ENCODE measurements at places on chromosomes 16 and 17. TPM values are rescaled to one million over a fixed set of nuclear protein-coding genes. Genes with fewer than 3 reads are reported as not detected.

DNA sequence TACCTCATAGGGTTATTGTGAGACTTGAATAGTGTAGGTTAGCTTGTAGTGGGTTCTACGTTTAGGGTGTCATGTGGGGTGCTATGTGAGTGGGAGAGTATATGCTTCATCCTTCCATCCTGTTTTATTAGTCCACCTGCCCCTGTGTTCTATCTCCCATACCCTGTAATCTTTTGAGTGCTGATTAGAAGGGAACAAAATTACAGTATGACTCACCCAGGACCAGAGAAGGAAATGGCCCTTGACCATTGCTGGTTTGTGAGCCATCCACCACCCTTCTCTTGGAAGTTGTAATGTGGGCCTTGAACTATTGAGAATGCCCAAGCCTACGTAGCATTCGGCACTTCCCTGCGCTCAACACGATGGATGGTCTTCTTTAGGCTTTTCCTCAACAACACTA lies 17.1 kb downstream of the SAP30BP start:
- no peak for DNase-seq

DNA sequence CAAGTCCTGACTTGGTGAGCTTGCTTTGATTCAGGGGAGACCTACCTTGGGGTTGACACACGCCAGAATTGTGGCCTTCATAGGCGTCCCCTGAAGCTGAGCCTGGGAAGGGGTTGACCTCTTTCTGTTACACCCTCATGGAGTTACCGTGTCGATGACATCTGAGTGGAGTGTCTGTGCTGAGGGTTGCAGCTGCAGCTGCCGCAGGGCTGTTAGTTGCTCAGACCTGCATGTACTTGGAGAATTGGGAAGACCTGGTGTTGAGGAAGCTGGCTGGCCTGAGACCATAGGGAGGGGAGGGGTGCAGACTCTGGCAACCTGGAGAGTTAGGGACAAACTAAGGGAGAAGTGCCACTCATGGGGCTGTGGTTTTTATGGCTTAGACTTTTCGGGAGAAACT lies 9.6 kb downstream of the GSE1 start:
- DNase-seq = no peak

- peak; percentile 55 for DNase-seq
Measured at GRCh38 chr17:54967621-54968261, 713 bp downstream of the COX11 start.

DNA sequence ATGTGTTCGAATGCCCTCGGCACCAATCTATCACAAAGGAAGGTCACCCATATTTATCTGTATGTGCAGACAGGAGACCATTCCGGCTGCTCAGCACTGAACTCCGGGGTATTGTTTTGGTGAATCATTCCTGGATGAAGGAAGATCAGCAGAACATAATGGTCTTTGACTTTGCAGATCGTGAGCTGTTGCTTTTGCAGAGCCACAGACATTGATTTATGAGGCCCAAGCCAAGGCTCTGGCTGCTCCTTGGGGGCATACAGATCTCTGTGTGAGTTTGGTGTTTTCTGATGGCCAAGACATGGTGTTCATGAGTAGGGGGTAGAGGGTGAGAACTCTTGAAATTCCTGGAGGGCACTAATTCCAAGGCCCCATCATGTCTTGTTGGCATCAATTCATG lies 458.8 kb upstream of the HSBP1 start:
- no peak for DNase-seq

DNA sequence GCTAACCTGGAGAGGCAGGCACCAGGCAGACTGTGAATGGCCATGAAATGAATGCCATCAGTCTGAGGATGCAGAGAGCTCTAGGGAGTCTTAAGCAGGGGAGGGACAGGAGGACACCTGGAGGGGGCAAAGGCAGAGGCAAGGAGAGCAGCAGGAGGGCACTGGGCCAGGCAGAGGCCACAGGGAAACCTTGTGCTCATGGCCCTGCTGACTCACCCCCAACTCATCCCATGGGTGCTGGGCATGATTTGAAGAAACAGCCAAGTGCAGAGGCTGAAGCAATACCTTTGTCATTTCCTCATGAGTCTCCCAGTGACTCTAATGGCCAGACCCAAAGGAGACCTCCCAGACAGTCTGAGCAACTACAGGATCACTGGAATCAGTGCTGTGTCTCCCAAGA lies 141.4 kb downstream of the TMEM132E start:
- no peak for DNase-seq

DNA sequence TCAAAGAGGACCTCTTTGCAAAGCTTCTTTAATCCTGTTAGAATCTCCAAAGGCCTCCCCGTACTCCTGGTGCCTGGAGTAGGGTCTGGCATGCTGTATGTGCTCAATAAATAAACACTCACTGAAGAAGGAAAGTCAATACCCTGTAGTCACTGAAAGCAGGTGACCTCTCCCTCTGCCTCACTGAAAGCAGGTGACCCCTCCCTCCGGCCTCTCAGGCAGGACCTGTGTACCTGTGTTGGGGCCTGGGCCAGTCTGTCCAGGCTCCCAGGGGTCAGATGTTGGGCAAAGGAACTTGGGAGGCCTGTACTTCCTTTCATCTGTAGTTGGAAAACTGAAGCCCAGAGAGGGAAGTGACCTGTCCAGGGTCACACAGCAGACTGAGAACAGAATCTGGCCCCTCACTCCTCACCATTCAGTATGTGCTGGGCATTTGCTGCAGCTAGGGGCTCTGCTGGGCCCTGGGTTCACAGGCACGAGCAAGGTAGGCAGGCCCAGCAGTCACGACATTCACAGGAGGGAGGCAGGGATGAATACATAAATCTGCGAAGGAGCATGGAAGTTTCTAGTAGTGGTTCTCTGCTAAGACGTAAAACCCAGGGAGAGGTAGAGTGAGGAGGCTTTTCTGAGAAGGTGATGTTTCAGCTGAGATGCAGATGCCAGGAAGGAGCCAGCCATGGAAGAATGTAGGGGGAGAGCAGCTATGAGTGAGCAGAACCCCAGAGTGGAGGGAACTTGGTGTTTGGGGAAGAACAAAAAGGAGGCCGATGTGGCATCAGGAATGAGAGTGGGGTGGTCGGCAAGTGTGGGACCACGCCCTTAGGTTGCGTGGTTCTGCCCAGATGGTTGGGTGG lies 64.0 kb downstream of the NKD1 start:
- DNase-seq = no peak

GRCh38 chr16:4691666-4692412 lies 1.5 kb upstream of the NUDT16L1 start:
- peak; percentile 6 for DNase-seq

DNA sequence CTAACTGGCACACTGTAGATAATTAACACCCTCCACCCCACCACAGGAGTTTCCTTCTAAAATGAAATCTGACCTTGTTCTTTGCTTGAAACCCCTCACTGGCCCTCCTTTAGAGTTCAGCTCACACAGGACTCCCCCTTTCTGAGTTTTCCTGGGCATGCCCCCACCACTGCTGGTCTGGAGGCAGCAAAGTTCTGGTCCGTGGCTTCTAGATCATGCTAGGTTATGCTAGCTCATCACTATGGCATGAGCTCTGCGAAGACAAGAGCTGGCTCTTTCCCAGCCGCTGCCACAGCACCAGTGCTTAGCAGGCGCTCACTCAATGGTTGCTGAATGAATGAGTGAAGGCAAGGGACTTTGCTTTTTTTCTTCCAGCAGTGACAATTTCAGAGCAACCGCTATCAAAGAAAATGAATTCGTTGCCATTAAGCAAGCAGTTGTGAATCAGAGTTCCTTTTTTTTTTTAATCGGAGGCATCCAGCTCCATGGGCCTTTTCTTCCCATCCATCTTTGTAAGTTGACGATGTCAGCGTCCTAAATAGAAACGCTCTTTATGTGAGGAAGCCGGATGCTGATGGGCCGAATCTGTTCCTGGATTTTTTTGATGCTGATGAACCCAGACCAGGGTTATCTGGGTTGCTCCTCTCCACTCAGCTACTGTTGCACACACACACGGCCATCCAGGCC lies 80.8 kb upstream of the NOL11 start:
- peak; percentile 42 for DNase-seq

- peak; percentile 79 for DNase-seq
Measured at GRCh38 chr17:39699818-39700147, at the start of gene ERBB2. ERBB2 (plus strand) TSS chr17:39700064; CDS start chr17:39700239, 175 bp downstream.

DNA sequence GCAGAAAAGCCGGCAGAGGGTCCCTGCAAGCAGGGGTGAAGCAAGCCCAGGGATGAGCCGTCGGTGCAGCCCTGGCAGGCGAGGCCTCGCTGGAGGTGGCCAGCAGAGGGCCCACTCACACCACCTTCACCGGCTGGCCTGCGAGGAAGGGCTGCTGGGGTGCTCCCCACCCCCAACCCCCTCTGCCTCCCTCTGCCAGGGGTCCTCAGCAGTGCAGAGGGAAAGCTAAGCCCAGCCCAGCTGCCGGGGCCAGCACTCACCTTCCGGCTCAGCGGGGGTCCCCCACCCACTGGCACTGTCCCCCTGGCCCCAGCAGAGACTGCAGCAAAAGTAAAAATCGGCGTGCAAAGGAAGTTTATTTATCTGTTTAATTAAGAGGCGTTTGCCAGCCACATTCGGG lies 113.4 kb downstream of the ENGASE start:
- DNase-seq = no peak

DNA sequence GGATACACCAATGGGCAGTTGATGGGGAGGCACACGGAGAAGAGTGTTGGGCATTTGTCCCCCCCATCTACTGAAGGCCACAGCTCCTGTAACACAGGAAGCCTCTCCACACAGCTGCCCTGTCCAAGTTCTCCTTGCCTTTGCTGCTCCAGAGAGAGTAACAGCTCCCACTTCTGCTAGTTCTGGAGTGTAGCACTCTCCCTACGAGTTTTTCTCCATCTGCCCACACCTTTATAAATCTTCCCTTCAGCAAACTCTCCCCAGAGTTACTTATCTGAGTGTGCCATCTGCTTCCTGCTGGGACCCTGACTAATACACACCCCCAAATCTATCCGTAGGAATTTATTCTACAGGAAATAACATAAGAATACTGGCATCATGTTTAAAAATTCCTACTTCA lies 42.6 kb upstream of the ERN1 start:
- DNase-seq = no peak

- peak; percentile 43 for DNase-seq
Measured at GRCh38 chr17:50708050-50709000, 611 bp upstream of the ANKRD40 start.

DNA sequence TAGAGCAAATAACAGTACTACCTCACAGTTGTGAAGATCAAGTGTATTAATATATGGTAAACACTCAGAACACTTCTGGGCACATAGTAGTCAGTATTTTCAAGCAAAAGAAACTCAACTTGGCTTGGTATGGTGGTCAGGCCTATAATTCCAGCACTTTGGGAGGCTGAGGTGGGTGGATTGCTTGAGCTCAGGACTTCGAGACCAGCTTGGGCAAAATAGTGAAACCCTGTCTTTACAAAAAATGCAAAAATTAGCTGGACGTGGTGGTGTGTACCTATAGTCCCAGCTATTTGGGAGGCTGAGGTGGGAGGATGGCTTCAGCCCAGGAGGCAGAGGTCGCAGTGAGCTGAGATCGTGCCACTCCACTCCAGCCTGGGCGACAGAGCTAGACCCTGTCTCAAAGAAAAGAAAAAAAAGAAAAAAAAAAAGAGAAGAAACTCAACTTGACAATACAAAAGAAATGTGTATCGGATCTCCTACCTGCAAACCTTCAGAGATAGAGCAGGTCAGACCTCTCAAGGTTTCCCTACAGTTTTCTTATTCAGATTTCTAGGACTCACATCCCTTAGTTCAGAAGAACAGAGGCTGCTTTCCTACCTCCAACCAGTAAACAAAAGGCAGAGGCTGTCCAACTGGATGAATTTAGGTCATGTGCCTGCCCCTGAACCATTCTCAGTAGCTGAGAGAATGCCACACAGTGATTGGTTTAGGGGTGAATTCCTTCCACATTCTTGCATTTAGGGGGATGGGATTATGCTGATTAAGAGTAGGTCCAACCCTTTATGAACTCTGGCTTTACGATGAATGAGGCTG lies 1.7 kb upstream of the KPNA2 start:
- DNase-seq = peak; percentile 66

GRCh38 chr16:12507366-12507765 lies 296.3 kb downstream of the CPPED1 start:
- peak; percentile 10 for DNase-seq

- DNase-seq = peak; percentile 33
Measured at GRCh38 chr17:48625495-48626244, 488 bp downstream of the HOXB9 start.

DNA sequence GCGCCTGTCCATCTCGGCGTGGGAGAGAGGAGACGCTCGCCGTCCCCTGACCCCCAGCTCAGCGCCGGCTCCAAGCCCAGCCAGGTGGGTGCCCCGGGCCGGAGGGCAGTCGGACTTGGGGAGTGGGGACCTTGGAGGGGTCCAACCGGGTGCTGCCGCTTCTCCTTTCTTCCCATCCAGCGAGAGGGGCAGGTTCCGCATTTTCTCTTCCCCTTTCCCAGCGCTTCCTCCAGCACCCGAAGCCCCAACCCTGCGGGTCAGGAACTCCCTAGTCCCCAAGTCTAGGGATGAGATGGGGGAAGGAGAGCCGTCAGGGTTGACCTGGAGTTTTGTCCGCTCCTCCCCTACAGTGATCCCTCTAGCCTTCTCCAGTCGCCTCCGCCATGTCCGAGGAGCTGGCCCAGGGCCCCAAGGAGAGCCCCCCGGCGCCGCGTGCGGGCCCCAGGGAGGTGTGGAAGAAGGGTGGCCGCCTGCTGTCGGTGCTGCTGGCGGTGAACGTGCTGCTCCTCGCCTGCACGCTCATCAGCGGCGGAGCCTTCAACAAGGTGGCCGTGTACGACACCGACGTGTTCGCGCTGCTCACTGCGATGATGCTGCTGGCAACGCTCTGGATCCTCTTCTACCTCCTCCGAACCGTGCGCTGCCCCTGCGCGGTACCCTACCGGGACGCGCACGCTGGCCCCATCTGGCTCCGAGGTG lies at the start of gene OTOP2:
Gene OTOP2, plus strand, starts transcription at position 24 of the 699 bp plus-strand sequence. Its CDS starts 360 bp downstream, at position 384.
- DNase-seq = no peak

DNA sequence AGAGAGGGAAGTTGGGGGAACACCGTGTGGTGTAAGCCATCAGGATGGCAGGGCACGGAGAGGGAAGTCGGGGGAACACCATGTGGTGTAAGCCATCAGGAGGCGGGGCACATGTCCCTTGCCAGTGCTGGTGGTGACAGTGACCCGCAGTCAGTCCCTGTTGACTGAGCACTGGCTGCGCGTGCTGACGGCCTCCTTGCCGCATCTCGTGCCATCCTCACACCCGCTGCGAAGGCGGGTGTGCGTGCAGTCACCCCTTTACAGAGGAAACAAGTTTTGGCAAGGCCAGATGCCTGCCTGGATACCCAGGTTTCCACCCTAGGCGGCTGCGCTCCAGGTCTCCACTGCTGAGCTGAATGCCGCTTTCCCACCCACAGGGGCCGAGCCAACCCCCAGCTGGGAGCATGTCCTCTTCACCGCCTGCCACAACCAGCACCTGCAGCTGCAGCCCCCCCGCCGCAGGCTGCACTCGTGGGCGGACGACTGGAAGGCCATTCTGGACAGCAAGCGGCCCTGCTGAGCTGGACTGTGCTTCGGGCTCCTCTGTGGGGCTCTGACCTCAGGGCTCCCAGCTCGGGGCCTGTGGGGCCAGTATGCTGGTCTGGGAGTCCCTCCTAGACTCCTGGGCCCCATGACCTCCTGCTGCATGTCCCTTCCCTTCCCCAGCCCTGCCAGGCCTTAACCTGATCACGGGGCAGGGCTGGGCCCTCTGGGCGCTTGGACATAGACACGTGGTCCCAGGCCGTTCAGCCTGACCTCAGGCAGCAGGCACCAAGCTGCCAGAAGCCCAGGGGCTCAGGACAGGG lies 43.5 kb downstream of the NT5M start:
- DNase-seq = no peak

PTX4 gene
- not detected for total RNA-seq

SCN4A gene
- total RNA-seq = 0.06 TPM

RHBDL3 gene
- total RNA-seq = 0.71 TPM

TUBG2 gene
- 30.7 TPM for total RNA-seq

SYCE1L gene
- 0.45 TPM for total RNA-seq

PERCC1 gene
- total RNA-seq = not detected

TP53TG3B gene
- total RNA-seq = not detected
